ENCODE measurements at places on chromosomes 7 and 10. TPM values are rescaled to one million over a fixed set of nuclear protein-coding genes. Genes with fewer than 3 reads are reported as not detected.

RET gene
- polyA plus RNA-seq = not detected

MINDY4 gene
- polyA plus RNA-seq = 4.1 TPM

NOS3 gene
- polyA plus RNA-seq = 16.3 TPM

MORN4 gene
- 61.4 TPM for polyA plus RNA-seq

GPR146 gene
- 4.4 TPM for polyA plus RNA-seq

PON3 gene
- not detected for polyA plus RNA-seq

COL28A1 gene
- 0.70 TPM for polyA plus RNA-seq

MYOZ1 gene
- polyA plus RNA-seq = 11.7 TPM

ASB10 gene
- not detected for polyA plus RNA-seq

LRIT1 gene
- polyA plus RNA-seq = not detected

TMEM176B gene
- polyA plus RNA-seq = 41.8 TPM

TSPAN15 gene
- 541 TPM for polyA plus RNA-seq

PTPN20 gene
- 0.62 TPM for polyA plus RNA-seq

PI4K2A gene
- polyA plus RNA-seq = 20.1 TPM

ITIH5 gene
- 0.11 TPM for polyA plus RNA-seq

ZNF777 gene
- polyA plus RNA-seq = 17.6 TPM

Measured in cardiac muscle cell (in vitro differentiated cells and primary cell).